Sigmoid colon (tissue), 7 donors: ENCODE measurements at places on chromosomes 12 and 14. TPM values are rescaled to one million over a fixed set of nuclear protein-coding genes. Genes with fewer than 3 reads are reported as not detected.

The SUSD6 gene
- total RNA-seq = 13.9 TPM

The GPD1 gene
- total RNA-seq = 0.55 TPM

The KRT77 gene
- not detected for total RNA-seq

The AHNAK2 gene
- total RNA-seq = 81.9 TPM

The IL31 gene
- not detected for total RNA-seq

The NGB gene
- total RNA-seq = 9.5 TPM

The HELB gene
- 5.3 TPM for total RNA-seq

The INSM2 gene
- not detected for total RNA-seq

The TMPRSS12 gene
- total RNA-seq = not detected

The SERPINA3 gene
- 80.9 TPM for total RNA-seq

The BEGAIN gene
- total RNA-seq = 0.49 TPM

DNA sequence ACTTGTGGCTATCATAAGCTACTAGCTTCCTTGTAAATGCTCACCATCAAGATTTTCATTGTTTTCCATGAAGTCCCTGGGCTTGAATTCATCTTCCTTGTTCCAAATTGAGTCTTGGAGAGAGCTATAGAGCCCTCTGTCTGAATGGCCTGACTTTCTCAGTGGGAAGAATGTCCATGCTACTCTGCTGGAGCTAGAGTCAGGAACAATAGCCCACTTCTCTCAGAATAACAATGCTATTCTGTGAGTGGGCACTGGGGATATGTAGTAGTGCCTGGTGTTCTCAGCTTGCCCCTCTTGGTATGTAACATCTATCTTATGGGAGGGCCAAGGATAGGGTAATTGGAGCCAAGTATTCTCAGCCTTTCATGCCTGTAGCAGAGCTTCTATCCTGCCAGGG is 127.6 kb upstream of the TRHDE start:
- H3K4me1 ChIP-seq = no peaks in the 10 kb centered on the region
- H3K36me3 ChIP-seq = no peaks in the 10 kb centered on the region
- no peak overlapping the region for H3K4me3 ChIP-seq

DNA sequence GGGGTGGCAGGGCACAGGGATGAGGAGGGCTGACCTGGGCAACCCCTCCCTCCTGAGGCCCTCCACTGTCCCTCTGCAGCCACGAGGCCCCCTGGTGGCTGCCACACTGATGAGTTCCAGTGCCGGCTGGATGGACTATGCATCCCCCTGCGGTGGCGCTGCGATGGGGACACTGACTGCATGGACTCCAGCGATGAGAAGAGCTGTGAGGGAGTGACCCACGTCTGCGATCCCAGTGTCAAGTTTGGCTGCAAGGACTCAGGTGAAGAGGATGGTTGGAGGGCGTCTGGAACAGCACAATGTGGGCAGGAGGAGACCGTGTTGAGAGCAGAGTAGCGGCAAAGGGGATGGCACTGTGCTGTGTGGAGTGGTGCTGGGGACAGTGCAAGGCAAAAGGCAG is 25.7 kb upstream of the LRP1-AS start:
- H3K4me1 ChIP-seq = peaks cover 17% of the 10 kb centered on the region
- no peaks in the 10 kb centered on the region for H3K27me3 ChIP-seq
- H3K27ac ChIP-seq = peak overlapping the region; percentile 59
- H3K4me3 ChIP-seq = no peak overlapping the region
- no peak for DNase-seq

GRCh38 chr12:52014567-52015530 is 8.1 kb downstream of the TAMALIN start:
- peaks cover 18% of the 10 kb centered on the region for H3K4me1 ChIP-seq
- H3K4me3 ChIP-seq = no peak overlapping the region
- H3K36me3 ChIP-seq = peaks cover 4% of the 10 kb centered on the region

GRCh38 chr12:116766746-116767145 is 28.6 kb downstream of the RNFT2 start:
- H3K4me1 ChIP-seq = no peaks in the 10 kb centered on the region
- no peak for DNase-seq
- no peak overlapping the region for H3K27ac ChIP-seq
- no peaks in the 10 kb centered on the region for H3K27me3 ChIP-seq

DNA sequence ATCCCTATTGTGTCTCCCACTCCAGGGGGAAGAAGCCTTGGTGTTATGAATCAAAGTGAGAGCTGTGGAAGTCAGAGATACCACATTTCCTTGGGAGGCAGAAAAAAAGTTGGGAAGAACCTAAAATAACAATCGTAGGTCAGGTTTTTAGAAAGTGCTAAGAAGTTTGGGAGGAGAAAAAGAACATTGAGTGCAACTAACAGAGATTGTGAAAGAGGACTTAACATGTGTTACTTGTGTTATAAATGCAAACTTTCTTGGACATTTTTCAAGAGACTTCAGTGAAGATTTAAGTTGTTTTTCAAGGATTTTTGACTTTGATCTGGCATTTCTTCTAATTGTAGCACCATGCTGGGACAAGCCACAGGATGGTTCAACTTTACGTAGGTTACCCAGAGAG is 7.8 kb upstream of the ERP27 start:
- H3K4me1 ChIP-seq = peaks cover 18% of the 10 kb centered on the region
- H3K27me3 ChIP-seq = no peaks in the 10 kb centered on the region
- peak overlapping the region; percentile 9 for H3K27ac ChIP-seq
- no peak overlapping the region for H3K4me3 ChIP-seq
- DNase-seq = no peak

DNA sequence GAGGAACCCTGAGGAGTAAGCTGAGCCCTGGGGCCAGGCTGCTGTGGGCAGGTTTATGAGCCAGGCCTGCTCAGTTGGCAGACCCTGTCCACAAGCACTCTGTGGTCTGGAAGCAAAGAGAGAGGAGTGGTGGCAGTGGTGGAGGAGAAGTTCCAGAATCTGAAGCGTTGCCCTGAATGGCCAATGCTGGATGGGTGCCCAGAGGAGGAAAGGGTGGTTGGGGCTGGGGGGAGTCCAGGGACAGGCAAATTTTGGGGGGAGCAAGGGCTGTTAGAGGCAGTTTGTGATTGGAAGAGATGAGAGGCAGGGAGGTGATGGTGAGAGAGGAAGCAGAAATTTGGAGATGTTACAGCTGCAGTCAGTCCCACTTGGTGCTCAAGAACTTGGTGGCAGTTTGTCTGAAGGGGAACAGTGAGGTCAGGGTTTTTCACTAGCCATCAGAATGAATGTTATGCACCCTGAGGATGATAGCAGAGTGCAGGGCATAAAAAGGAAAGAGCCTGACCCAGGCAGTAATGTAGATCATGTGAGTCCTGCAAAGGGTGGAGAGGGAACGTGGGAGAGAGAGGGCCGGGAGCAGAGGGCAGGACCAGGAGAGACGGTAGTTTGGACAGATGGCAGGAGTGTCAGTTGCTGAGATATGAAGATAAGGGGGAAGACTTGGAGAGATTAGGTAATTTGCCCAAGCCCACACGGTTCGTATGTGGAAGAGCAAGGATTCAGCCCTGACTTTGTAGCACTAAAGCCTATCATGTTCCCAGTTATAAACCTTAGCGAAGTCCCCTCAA is 51.2 kb downstream of the GALNT8 start:
- no peak overlapping the region for H3K4me3 ChIP-seq
- no peak overlapping the region for H3K27ac ChIP-seq
- DNase-seq = no peak
- no peaks in the 10 kb centered on the region for H3K4me1 ChIP-seq

DNA sequence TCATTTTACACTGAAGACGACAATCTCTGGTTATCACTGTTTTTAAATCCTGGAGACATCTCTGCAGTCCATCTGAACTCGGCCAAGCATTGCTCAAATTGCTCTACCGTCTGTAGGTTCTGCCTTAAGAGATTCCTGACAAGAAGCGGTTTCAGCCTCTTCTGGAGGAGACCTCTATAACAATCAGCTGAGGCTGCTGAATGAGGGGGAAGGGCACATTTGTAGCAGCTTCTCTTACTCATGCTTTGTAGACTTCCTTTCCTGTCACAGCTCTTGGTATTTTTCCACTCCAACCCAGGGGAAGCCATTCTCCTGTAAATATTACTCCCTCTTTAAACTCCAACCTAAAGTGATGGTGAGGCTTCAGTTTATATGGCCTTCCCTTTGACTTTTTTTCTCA is 3.0 kb downstream of the ARG2 start:
- H3K4me1 ChIP-seq = peaks cover 38% of the 10 kb centered on the region
- no peaks in the 10 kb centered on the region for H3K36me3 ChIP-seq
- H3K27ac ChIP-seq = peak overlapping the region; percentile 82
- DNase-seq = peak; percentile 83

- H3K36me3 ChIP-seq = no peaks in the 10 kb centered on the region
- no peak overlapping the region for H3K27ac ChIP-seq
- H3K4me3 ChIP-seq = no peak overlapping the region
- H3K27me3 ChIP-seq = no peaks in the 10 kb centered on the region
- no peak for DNase-seq
These were observed 337.7 kb downstream of the C12orf75 start for GRCh38 chr12:105667973-105668743.

DNA sequence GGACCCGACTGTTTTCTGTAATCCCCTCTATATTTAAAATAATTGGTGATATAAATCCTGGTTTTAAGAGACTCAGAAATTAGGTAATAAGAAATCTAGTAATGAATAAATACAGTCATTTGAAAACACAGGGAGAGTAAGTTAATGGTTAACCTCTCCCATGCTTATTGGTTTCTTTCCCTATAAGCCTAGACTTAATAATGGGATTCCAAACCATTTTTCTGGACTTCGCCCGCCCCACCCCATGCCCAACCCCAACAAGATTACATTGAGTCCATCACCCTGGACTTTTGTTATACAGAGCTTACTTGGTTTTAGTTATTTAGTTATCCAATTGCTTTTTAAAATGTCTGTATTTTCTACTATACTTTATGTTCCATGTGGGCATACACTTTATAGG is 98.7 kb downstream of the WIF1 start:
- no peaks in the 10 kb centered on the region for H3K27me3 ChIP-seq
- no peak overlapping the region for H3K4me3 ChIP-seq
- no peaks in the 10 kb centered on the region for H3K36me3 ChIP-seq
- DNase-seq = no peak
- no peak overlapping the region for H3K27ac ChIP-seq
- no peaks in the 10 kb centered on the region for H3K4me1 ChIP-seq

GRCh38 chr12:18546399-18546798 is 191.4 kb downstream of the PLCZ1 start:
- no peaks in the 10 kb centered on the region for H3K4me1 ChIP-seq
- H3K36me3 ChIP-seq = no peaks in the 10 kb centered on the region
- no peak for DNase-seq
- H3K4me3 ChIP-seq = no peak overlapping the region
- H3K27me3 ChIP-seq = no peaks in the 10 kb centered on the region

- H3K4me3 ChIP-seq = no peak overlapping the region
- peaks cover 8% of the 10 kb centered on the region for H3K4me1 ChIP-seq
- DNase-seq = no peak
- no peaks in the 10 kb centered on the region for H3K36me3 ChIP-seq
These were observed 68.6 kb downstream of the MIA2 start for GRCh38 chr14:39302124-39302810.

- H3K36me3 ChIP-seq = peaks cover 40% of the 10 kb centered on the region
- no peak overlapping the region for H3K27ac ChIP-seq
- no peak overlapping the region for H3K4me3 ChIP-seq
- H3K4me1 ChIP-seq = no peaks in the 10 kb centered on the region
These were observed 37.6 kb downstream of the FAM177A1 start for GRCh38 chr14:35083530-35084150.

GRCh38 chr14:25011095-25011494 is 38.9 kb downstream of the STXBP6 start:
- no peak overlapping the region for H3K4me3 ChIP-seq
- DNase-seq = no peak
- H3K27ac ChIP-seq = no peak overlapping the region
- no peaks in the 10 kb centered on the region for H3K36me3 ChIP-seq

- no peaks in the 10 kb centered on the region for H3K36me3 ChIP-seq
- peak overlapping the region; percentile 43 for H3K27ac ChIP-seq
- H3K4me1 ChIP-seq = no peaks in the 10 kb centered on the region
These were observed 1093.7 kb downstream of the SLC6A15 start for GRCh38 chr12:83818881-83819280.

DNA sequence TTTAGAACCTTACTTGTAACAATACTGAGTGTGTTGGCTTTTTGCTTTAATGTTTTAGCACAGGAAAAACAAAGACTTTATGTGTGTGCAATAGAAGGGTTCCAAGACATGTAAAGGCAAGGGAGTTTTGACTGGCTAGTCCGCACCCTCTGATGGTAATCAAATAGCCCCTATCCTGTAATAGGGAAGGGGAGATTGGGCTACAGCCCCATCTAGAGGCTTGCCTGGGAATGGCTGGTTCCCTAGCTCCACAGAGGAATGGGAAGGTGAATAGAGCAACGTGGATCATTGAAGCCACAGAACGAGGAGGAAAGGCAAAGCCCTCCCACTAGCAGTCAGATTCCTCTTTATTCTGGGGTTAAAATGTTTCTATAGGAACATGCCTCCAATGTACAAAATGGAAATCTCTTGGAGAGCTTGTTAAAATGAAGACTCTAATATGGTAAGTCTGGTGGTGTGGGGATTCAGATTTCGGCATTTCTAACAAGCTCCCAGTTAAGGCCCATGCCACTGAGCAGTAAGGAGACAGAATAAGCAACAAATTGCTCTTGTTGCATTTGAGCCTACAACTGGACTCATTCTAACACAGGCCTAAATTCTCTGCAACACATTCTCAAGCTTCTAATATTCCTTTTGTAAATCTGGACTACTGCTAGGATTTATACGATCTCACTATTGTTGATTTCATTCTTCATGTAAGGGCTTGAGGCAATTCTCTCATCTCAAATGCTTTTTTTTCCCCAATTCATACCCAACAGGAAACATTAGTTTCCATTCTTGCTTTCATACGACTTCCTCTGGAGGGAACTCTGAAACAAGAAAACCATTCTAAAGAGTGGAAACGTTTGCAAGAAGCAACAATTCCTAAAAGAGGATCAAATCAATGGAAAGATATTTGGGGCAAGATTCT is 57.1 kb downstream of the NIN start:
- H3K27me3 ChIP-seq = no peaks in the 10 kb centered on the region
- no peak overlapping the region for H3K4me3 ChIP-seq
- H3K36me3 ChIP-seq = peaks cover 39% of the 10 kb centered on the region

DNA sequence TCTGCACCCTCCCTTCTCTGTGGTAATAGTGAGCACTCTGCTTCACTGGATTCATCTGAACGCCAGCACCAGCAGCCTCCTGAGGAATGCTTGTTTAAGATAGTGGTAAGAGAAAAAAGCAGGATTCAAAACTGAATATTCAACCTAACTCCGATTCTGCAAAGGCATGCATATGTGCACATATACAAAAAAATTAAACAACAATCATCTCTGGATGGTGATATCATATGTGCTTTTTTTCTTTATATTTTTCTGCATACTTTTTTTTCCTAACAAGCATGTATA is 9.8 kb downstream of the TMEM229B start:
- no peaks in the 10 kb centered on the region for H3K4me1 ChIP-seq
- H3K36me3 ChIP-seq = no peaks in the 10 kb centered on the region
- H3K4me3 ChIP-seq = no peak overlapping the region
- DNase-seq = no peak

- H3K4me3 ChIP-seq = no peak overlapping the region
- peaks cover 6% of the 10 kb centered on the region for H3K4me1 ChIP-seq
- H3K27me3 ChIP-seq = no peaks in the 10 kb centered on the region
- DNase-seq = no peak
These were observed 16.6 kb downstream of the SOCS2 start for GRCh38 chr12:93589081-93589480.
